ENCODE measurements at places on chromosomes 1 and 21.

GRCh38 chr1:171140956-171141687 is 44.0 kb upstream of the FMO2 start:
- no peak for DNase-seq

DNA sequence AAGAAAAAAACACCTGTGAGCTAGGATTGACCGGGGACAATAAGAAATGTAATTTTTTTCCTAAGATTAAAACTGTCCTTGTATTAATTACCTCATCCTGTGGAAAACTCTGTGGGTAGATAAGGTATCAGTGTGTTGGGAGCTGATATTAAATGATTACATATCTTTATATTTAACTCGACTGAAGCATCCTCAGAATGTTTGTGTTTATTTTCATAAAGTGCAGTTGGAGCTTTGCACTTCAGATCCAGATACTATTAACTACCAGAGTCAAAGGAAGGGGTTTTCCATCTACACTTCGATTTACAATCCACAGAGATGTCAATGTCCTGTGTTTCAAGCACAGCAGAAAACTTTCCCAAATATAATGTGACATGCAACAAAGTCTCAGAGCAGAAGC is 164.5 kb downstream of the NR5A2 start:
- DNase-seq: no peak

DNA sequence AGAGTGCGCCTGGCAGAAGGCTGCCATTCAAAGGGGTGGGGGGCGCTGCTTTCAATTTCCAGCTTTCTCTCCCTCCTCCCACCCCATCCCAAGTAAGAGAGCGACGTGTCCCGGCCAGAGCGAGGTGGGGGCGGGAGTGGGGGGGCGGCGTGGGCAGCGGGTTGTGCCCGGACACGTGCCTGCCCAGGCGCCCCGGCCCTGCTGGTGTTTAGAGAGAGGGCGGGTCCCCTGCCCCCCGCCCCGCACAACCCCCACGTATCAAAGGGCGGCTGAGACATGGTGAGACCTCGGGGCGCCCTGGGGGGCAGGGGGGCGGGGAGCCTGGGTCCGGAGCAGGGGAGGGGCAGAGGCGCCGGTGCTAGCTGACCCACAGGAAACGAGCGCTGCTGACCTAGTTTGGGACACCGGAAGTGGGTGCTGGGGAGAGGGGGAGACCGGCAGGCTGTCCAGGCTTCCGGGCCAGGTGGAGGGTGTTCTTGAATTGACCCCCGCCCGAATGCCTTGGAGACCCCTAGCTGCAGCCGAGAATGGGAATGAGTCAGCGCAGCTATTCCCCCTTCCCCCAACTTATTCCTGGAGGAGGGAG is 1.3 kb downstream of the ZBTB7B start:
- DNase-seq: no peak

DNA sequence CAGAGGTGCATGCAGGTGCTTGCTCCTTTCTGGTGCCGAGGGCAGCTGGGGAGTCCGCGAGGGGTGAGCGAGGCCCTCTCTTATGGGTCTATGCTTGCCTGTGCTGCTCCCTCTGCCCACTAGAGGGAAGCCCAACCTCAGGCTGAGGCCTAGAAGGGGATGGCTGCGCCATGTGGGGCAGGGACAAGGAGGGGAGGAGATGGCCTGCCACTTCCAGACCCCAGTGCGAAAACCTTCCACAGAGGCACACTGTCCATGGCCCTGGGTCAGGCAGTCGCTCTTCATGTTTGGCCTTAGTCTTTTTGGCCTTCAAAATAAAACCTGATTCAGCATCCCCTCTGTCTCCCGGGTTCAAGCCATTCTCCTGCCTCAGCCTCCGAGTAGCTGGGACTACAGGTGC is 14.0 kb downstream of the RHBG start:
- DNase-seq: peak; percentile 20

DNA sequence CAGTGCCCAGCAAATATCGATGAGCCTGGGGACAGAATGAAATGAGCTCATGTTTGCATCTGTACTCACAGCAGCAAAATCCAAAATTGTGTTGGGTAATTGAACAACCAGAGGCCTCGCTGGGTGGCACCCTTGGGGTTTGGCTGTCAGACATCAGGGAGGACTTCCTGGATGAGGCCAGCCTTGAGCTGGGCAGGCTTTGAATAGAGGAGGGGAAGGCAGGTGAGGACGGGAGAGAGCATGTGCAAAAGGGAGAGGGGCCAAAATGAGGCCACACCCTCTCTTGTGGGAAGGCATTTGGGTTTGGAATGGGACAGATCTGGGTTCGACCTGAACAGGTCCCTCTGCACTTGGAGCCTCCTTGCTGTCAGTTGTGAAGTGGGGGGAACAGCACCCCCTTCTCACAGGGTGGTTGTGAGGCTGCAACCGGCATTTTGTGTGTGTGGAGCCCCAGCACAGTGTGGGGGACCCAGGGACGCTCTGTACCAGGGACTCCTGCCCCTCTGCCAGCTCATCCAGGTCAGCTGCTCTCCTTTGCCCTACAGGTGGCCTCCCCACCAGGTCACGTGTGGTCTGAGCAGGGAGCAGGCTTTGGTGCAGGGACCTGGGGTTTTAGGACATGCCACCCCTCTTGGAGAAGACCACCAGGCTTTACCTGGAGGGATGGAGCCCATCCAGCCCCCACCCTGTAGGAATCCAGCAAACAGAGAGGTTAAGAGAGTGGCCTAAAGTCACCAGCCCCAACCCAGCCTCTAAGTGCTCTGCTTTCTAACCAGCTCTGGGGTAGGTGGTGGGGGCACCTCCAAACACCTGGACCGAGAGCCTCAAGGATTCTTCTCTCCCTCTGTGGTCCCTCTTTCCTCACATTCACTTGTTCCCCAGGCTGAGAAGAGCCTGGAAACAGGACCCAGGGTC is 521.8 kb downstream of the PTPRU start:
- DNase-seq: no peak

DNA sequence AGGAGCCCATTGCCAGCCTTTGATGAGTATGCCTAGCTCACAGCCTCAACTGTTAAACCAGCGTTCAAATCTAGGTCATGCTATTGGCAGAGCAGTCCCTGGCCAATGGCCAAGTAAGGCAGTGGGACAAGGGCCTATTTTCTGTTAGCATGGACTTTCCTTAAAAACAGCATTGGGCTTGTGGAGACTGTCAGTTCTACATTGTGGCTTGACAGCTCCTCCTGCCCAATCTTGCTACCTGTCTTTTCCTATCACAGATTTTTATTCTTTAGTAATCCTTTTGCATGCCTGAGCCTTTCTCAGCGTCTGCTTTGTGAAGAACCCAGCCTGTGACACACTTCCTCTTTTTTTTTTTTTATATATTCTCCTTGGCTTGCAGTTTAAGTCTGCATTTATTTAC is 56.4 kb downstream of the DIP2A start:
- no peak for DNase-seq

DNA sequence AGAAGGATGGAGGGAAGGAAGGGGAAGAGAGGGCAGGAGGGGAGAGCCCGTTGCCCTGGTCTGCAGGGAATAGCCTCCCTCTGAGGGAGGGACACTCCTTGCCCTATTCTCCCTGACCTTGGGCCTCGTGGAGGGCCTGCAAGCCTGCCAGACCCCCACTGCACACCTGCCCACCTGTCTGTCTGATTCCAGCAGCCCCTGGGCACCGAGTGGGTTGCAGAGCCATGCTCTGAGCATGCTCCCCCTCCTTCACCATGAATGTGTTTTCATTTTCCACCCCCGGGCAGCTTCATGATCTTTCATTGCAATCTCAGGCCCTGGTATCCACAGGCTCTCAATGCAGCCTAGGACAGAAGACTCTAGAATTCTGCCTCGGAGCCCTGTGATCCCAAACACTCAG is 5.1 kb upstream of the NPHP4 start:
- DNase-seq: no peak

- DNase-seq: no peak
These were observed 205.1 kb upstream of the COA6 start for GRCh38 chr1:234168061-234168724.

DNA sequence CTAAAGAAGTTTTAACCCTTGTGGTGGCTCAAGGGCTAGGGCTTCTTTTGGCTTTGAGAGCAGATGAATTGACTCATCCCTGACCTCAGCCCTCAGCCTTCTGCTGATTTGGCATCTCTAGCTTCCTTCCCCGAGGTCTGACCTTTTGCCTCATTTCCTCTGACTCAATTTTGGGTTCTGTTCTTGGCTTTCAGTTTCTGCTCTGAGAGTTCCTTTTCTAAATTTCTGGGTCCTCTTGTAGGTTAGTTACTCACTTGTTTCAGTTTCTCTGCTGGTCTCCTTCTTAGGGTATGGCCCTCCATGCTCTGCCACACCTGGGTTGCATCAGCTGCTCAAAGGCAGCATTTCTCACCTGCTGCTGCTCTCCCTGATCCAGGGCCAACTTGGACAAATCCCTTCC is 19.4 kb downstream of the PDE4B start:
- peak; percentile 41 for DNase-seq

DNA sequence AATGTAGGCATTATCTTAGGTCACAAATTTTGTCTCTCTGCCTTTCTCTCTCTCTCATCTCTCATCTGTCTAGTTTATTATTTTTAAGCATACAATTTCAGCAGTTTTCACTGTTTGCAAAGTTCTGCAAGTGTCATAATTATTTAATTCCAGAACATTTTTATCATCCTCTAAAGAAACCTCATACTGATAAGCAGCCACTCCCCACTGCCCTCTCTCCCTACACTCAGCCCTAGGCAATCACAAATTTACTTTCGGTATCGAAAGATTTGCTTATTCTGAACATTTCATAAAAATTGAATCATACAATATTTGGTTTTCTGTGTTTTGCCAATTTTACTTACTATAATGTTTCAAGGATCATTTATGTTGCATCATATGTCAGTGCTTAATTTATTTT is 16.6 kb downstream of the OR6Y1 start:
- DNase-seq: no peak

- no peak for DNase-seq
These were observed 7.8 kb upstream of the PTPRF start for GRCh38 chr1:43522776-43523480.

- DNase-seq: no peak
These were observed 5.7 kb downstream of the CTPS1 start for GRCh38 chr1:40985161-40985560.

DNA sequence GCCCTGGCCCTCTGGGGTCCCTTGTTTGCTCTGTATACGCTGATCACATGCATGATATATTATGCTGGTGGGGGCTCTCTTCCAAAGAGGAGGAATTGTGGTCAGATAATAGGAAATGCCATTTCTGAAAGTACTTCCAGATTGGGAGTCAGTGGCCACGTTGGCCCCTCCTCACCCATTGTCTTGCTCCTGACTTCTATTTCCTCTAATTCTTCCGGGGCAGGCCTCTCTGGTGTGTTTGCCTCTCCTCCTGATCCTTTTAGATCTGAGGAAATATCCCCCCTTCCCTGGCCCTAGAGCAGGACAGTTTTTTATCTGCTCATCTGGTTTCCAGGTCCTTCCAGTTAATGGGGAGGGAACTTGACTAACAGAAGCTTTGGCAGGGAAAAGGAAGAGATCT is 2.9 kb downstream of the VANGL2 start:
- no peak for DNase-seq

DNA sequence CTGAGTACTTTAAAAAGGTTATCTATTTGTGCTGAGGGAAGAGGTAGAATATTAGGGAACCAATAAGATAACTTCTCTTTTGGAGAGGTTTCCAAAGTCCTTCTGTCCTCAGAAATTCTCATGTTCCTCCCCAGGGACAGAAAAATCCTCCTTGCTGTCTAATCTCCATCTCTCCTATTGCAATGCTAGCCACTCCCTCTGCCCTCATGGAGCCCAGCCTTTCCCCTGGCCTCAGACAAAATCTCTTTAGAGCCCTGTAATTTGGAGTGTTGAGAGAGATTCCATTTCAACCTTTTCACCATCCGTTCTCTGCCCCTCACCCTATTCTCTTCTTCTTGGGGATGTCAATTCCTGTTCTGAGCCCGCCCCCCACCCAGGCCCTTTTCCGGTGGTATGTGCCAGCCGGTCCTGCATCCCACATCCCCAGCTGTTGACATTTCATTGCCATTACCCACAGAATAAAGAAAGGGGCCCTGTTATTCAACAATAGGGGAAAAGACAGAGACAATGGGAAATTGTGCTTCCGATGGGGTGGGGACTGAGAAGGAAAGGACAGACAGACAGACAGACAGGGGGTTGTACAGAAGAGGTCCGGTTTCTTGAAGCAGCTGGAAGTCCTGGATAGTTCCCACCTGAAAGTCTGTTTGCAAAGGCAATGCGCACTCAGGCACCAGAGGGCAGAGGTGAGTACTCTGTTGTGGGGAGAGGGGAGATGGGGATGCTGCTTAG is at the start of gene HAPLN2:
HAPLN2 (plus strand) TSS at position 563 of the 729 bp plus-strand sequence. CDS start 4,076 bp downstream, outside the sequence.
- no peak for DNase-seq

DNA sequence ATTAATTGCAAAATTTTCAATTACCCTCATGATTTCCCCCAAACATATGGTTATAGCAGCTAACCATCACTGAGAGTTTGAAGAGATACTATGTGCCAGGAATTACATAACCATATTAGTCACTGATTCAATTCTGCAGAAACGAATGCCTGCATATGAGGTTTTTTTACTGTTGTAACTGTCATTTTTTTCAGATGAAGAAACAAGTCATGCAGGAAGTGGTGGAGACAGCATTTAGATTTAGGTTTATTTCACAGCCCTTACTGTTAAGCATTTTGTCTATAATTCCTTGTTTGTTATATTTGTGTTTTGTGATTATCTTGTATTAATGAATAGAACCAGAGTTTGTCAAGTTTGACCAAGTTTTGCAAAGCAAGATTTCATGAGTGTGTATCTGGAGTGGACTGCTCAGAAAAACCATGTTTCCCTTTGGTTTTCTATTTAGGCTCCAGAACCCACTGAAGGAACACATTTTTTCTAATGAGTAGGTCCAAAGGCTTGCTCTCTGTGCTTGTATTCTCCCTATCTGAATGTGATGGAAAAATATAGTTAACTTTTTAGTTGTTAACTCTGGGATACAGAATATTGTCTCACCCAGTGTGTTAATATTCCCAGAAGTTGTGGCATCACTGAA is 308.5 kb upstream of the ADAMTS5 start:
- DNase-seq: no peak

- DNase-seq: no peak
These were observed 4.2 kb downstream of the TTC39A start for GRCh38 chr1:51325878-51326755.

- no peak for DNase-seq
These were observed 11.5 kb downstream of the YBEY start for GRCh38 chr21:46297338-46298271.

DNA sequence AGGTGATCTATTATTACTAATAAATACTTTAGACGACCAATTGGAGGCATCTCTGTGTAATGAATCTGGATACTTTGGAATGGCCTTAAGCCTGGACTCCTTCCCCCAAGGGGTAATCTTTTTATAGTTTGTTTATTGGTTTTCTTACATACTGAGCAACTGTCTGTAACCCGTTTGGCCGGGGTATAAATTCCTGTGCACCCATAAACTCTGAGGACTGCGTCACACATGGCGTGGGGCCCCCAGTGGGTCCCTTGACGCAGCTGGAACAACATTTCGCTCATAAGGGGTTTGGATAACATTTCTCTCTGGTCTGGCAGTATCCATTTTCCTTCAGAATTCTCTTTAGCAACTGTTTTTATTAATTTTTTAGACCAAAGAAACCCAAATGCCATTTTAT is 26.5 kb downstream of the SCCPDH start:
- DNase-seq: no peak

DNA sequence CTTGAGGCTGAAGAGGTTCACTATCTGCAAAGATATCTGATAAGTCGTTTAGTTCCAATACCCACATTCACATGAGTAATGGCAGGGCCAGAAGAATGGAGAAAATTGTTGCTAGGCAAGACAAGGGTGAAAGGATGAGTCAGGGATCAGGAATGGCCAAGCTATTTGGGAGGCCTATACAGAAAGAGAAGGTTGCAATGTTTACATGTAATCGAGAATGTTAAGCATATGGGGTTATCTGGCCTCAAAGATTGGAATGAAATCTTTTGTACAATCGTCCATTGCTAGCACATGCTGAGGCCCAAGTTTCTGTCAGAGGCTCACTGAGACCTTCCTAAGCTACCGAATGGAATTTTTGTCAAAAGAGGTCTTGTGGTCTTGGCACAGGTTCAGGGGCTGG is 299.9 kb upstream of the PLD5 start:
- no peak for DNase-seq
